ENCODE measurements at places on chromosomes 11 and 22. TPM values are rescaled to one million over a fixed set of nuclear protein-coding genes. Genes with fewer than 3 reads are reported as not detected.

The PNPLA3 gene
- not detected for total RNA-seq

The FXYD2 gene
- total RNA-seq, result not detected

The OR2AT4 gene
- total RNA-seq, result not detected

The CHRNA10 gene
- total RNA-seq, result 3.3 TPM

The CARD10 gene
- 2.8 TPM for total RNA-seq

The GNG3 gene
- not detected for total RNA-seq

The APLNR gene
- total RNA-seq, result not detected

The POU2AF2 gene
- not detected for total RNA-seq

The C11orf52 gene
- total RNA-seq, result not detected

The OR51B2 gene
- not detected for total RNA-seq

The OR2D3 gene
- not detected for total RNA-seq

The OR52H1 gene
- not detected for total RNA-seq

The SF3B2 gene
- 260 TPM for total RNA-seq

The OR51E2 gene
- not detected for total RNA-seq

The ADAMTS15 gene
- not detected for total RNA-seq

The MS4A7 gene
- total RNA-seq, result 2.4 TPM

The SAA4 gene
- not detected for total RNA-seq

The MUC5AC gene
- not detected for total RNA-seq

The NELL1 gene
- total RNA-seq, result not detected

The MS4A12 gene
- total RNA-seq, result not detected

The VSIG10L2 gene
- not detected for total RNA-seq

The TMEM134 gene
- 86.9 TPM for total RNA-seq

The CCS gene
- total RNA-seq, result 34.4 TPM

The ANO1 gene
- total RNA-seq, result not detected

The TSPAN32 gene
- 1.5 TPM for total RNA-seq

The CBLIF gene
- total RNA-seq, result not detected

The IL18 gene
- total RNA-seq, result not detected

The OR5I1 gene
- not detected for total RNA-seq

The RPS6KA4 gene
- 13.4 TPM for total RNA-seq

The CCDC87 gene
- 0.17 TPM for total RNA-seq

The C11orf16 gene
- not detected for total RNA-seq

The NRXN2 gene
- 1.6 TPM for total RNA-seq

The ELMOD1 gene
- not detected for total RNA-seq

The SCGB1D2 gene
- total RNA-seq, result not detected

The OR52I1 gene
- not detected for total RNA-seq

The CECR2 gene
- total RNA-seq, result 0.53 TPM

The FOSL1 gene
- total RNA-seq, result 0.52 TPM

The PRG3 gene
- total RNA-seq, result not detected

The E2F8 gene
- total RNA-seq, result 75.2 TPM

The PRR33 gene
- not detected for total RNA-seq

The PIWIL4 gene
- total RNA-seq, result not detected

The TMEM126B gene
- 63.2 TPM for total RNA-seq

The PARVG gene
- 8.6 TPM for total RNA-seq

The B4GALNT4 gene
- total RNA-seq, result not detected
